ENCODE measurements at places on chromosomes 16 and 17. TPM values are rescaled to one million over a fixed set of nuclear protein-coding genes. Genes with fewer than 3 reads are reported as not detected.

Gene CCL13
- 1.6 TPM for polyA plus RNA-seq

Gene TBC1D3I
- 0.94 TPM for polyA plus RNA-seq

Gene SOX8
- polyA plus RNA-seq: 36.9 TPM

Gene SLC52A1
- polyA plus RNA-seq: 0.08 TPM

Gene SULT1A3
- 1.8 TPM for polyA plus RNA-seq

Gene NKD1
- polyA plus RNA-seq: 9.0 TPM

Gene PTX4
- polyA plus RNA-seq: 0.53 TPM

Gene IGFBP4
- polyA plus RNA-seq: 225 TPM

Gene HBA2
- 3,429 TPM for polyA plus RNA-seq

Gene P2RX1
- 2.3 TPM for polyA plus RNA-seq

Gene LRRC75A
- 6.3 TPM for polyA plus RNA-seq

Data from forelimb muscle (tissue), 1 donor.